ENCODE measurements at places on chromosomes 16 and 17.
A peak's percentile ranks its signal among the peaks of the same experiment; 100 is the strongest.

DNA sequence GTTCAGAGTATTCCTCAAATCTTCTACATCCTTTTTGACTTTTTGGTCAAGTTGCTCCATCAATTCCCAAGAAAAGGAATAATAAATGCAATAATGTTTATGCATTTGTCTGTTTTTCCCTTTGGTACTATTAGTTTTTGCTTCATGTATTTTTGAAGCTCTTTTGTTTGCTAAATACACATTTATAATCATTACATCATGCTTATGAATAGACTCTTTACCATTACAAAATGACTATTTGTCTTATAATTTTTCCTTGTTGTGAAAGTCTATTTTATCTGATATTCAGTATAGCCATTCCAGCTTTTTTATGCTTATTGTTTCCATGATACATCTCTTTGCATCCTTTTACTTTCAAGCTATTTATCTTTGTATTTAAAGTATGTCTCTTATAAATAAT is 41.2 kb downstream of the CEP112 start:
- DNase-seq: no peak

DNA sequence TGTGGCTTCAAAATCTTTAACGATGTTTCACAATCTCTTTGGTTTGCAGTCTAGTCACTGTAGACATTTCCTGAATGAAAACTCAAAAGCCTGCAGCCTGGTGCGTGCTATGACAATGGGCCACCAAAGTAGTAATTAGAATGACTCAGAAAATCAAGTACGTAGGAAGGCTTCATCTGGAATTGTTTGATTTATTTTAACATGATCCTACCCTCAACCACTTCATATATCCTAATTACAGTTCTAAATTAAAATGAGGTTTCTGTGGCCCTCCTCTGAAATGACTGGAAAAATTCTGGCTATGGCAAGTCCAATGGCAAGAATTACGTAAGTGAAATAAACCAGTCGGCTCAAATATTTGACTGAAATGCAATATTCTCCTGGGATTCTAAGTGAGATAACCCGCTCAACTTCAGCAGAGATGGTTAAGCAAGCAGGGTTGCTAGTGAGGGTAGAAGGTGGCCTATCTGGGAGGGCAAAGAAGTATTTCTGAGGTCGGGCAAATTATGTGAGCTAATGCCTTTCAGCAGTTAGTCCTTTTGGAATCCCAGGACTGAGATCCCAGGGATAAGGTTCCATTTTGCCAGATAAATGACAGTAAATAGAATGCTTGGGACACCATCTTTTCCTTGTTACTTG is 145.6 kb upstream of the MYOCD start:
- DNase-seq: no peak

- DNase-seq: peak; percentile 25
Observed at GRCh38 chr17:37570527-37571093, 38.6 kb downstream of the SYNRG start.

- DNase-seq: no peak
Observed at GRCh38 chr17:74340470-74341023, 14.5 kb downstream of the KIF19 start.

DNA sequence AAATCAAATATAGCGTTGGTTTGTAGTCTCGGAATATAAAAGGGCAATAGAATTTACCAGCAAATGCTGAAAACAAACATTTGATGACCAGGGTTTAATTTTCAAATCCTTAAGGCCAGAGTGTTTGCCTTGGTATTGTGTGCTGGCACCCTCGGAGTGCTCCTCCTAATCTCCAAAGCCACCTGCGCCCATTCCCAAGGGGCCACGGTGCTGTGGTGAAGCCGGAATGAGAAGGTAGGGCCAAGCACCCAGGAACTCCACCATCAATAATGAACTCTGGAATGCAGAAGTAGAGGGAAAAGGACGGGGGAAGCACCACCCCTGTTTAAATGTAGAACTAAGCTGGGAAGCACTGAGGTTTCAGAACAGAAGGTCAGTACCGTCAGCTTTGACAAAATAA is 51.9 kb downstream of the COG7 start:
- DNase-seq: no peak

- no peak for DNase-seq
Observed at GRCh38 chr17:65664266-65664665, 102.8 kb upstream of the AXIN2 start.

DNA sequence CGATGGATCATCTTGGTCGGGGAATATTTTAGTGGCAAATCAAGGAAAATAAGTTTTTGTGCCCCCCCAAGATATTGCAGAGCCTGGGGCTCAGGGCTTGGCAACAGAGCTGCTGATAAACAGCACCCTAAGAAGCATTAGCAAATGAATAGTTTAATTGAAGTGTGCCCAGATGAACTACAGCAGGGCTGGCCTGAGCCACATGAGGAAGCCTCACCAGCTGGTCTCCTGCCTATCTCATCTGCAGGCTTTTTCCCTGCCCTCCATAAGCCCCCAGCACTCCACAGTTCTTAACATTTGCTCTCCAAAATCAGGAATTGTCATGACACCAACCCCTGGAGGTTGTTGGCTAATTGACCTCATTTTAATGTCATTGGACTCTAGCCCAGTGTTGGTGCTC is 480.2 kb downstream of the HS3ST3B1 start:
- DNase-seq: no peak

- no peak for DNase-seq
Observed at GRCh38 chr16:82758904-82759303, 132.1 kb downstream of the CDH13 start.

- peak; percentile 68 for DNase-seq
Observed at GRCh38 chr17:2215616-2216364, 87.8 kb downstream of the SMG6 start.

DNA sequence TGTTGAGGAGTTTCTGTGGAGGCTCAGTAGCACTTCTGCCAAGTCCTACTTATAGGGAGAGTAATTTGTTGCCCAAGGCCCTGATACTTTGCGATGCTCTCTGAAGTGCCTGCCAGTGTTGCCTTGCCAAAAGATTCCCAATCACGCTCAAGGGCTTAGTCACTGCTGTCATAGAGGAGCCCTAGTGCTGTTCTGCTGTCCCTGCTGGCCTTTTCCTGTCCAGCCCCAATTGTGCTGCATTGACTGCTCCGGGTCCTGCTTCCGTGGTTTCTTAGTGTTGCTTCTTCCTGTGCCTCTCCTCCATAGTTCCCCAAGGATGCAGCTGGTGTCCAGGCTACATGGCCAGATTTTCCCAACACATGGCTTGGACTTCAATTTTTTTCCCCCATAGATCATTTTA is 13.9 kb downstream of the NUP93 start:
- DNase-seq: no peak
